ENCODE measurements at places on chromosomes 7 and 10.

- DNase-seq, result no peak
Observed at GRCh38 chr10:55273946-55274345, 472.9 kb upstream of the PCDH15 start.

GRCh38 chr7:78514634-78515033 is 716.1 kb downstream of the PHTF2 start:
- DNase-seq, result no peak

GRCh38 chr10:76191336-76191735 is 759.9 kb downstream of the LRMDA start:
- DNase-seq, result no peak

DNA sequence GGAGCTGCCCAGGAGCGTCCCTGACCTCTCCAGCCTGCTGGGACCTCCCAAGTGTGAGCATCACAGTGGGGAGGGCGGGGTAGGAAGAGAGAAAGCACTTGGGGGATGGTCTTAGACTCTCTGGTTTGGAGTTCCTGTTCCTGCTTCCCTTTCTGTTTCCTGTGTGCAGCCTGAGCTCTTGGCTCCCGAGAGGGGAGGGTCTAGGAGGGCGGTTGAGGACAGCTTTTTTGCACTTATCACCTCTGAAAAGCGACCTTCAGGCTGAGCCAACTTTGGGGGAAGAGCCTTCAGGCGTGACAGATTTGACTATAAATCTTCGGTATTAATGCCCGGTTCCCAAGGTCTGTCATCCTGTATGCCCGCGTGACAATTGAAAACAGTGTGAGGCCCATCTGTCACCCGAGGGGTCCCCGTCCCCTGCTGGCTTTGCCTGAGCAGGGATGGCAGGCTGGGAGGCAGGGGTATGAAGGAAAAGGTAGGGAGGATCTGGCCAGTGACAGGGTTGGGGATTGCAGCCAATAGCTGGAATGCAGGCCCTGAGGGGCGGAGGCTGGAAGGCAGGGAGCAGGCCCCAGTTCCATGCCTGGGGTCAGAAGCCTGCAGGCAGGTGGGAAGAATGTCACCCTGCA is 78.6 kb downstream of the CDH23 start:
- no peak for DNase-seq

- DNase-seq, result no peak
Observed at GRCh38 chr10:49559476-49559875, 20.6 kb upstream of the ERCC6 start.

GRCh38 chr7:2715341-2716231 is 27.6 kb downstream of the AMZ1 start:
- DNase-seq, result peak; percentile 82

- no peak for DNase-seq
Observed at GRCh38 chr7:156549636-156550035, 90.9 kb upstream of the RNF32 start.

DNA sequence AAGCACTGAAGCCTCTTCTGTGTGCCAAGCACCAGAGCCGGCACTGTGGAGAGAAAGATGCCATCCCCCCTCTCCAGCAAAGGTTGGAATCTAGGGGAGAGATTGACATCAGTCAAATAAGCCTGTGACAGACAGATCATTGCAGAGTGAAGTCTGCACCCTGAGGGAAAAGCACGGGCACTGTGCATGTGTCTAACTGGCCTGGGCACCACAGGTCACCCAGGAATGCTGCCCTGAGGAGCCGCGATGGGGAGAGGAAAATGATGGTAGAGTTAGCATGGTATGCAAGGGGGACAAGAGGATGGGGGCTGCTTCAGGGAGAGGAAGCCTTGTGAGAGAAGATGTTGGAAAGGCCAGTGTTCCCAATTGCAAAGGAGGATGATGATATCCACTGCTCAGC is 261.0 kb downstream of the GRID1 start:
- no peak for DNase-seq

DNA sequence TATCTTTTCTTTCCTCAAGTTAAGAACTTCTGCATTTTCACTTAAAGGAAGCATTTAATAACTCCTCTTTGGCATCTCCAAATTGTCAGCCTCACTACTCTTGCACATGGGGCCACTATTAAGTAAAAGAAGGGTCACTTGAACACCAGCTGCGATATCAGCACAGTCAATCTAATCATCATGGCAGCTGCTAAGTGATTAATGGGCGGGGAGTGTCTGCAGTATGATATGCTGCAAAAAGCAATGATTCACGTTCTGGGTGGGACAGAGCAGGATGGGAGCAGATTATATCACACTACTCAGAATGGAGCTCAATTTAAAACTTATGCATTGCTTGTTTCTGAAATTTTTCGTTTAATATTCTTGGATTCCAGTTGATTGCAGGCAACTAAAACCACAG is 447.4 kb upstream of the PFKP start:
- DNase-seq, result no peak

GRCh38 chr7:121235201-121235600 is 93.6 kb upstream of the WNT16 start:
- no peak for DNase-seq
